ENCODE measurements at places on chromosomes 7 and 10.

DNA sequence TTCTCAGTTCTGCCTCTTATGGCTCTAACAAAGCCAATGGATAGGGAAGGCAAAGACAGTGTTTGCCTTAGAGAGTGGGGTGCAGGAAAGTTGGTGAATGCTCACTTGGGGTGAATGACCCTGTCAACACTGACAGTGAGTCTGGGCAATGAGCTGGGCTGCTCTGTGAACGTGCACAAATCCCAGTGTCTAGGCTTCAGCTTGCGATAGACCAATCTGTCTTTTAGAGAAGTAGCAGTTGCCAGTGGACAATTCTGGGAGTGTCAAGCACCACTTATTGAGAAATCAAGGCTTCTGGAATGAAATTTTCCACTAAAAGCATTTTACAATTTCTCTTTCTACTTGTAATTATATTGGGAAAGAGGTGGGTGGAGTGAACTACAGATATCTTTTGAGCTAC lies 141.4 kb downstream of the HERPUD2 start:
- DNase-seq: no peak

DNA sequence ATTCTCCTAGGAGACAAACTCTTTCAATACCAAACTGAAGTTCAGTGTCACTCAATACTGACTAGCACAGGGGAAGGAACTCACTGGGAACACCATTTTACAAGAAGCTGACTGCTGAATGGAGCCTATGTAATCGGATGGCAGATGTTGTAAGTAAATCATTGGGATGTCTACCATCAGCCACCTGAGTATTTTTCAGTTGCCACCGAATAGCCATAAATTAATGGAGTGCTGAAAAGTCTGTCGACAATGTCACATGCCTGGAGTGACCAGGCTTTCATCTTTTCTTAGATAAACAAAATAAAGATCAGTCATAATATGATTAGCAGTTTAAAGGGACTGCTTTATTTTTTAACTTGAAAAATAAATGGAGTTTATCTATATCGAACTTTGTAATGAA lies 145.9 kb upstream of the SEMA3E start:
- DNase-seq: no peak

- no peak for DNase-seq
Observed at GRCh38 chr10:131082201-131082850, 229.2 kb downstream of the TCERG1L start.

GRCh38 chr7:36086571-36086970 lies 66.5 kb upstream of the EEPD1 start:
- DNase-seq: no peak

DNA sequence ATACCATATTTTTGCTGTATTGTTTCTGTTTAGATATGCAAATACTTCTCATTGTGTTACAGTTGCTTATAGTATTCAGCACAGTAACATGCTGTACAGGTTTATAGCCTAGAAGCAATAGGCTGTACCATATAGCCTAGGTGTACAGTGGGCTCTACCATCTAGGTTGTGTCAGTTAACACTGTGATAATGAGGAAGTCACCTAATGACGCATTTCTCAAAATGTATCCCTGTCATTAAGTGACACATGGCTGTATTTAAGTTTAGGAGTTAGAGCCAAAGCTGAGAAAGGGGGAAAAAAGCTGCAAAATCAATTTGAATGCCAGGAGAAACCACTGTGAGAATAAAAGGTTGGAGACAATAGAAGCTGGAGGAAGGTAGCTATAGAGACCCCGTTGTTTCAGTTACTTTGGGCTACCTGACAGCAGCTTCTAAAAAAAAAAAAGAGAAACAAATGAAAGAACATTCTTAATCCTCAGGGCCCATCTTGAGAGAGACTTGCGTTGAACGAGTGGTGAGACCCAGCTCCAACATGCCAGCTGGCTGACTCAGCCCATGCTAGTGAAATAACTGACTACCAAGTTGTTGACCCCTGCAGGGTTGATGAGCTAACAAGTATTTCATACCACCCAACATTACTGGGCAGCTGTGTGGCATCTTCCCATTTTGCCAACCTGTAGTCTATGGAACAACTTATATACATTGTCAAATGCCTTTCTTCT lies 8.7 kb downstream of the STARD3NL start:
- no peak for DNase-seq

DNA sequence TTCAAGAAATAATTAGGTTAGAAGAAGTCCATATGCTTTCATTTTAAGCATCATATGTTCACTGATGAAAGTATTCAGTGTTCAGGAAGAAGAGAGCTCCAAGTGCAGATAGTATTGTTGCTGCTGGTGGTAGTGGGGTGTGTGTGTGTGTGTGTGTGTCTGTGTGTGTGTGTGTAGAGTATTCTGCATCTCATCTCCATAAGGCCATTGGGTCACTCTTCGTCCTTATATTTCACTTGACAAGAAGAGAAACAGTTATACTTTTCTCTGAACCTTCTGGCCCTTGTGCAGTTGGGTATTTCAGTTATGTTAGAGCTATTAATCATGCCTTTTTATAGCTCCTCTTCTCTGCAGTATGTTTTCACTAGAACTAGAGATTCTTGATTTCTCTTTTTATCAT lies 26.2 kb downstream of the ADAM22 start:
- DNase-seq: no peak

GRCh38 chr7:64875658-64876406 lies 27.2 kb upstream of the ZNF273 start:
- DNase-seq: no peak

DNA sequence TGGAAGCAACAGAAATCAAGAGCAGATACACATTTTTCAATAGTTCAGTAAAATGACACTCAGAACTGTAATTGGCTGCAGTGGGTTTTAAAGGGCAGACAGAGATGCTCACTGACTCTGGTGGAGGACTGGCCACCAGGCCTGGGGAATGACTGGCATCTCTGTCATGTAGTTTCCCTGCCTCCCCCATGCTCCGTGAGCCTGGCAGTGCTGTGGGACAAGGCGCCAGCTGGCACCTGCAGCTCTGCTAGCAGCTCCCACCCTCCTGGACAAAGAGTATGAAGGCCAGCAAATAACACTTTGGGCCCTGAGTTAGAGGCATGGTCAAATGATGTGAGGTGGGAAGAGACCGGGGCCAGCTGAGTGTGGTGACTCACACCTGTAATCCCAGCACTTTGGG lies 15.0 kb downstream of the TSPAN33 start:
- no peak for DNase-seq

DNA sequence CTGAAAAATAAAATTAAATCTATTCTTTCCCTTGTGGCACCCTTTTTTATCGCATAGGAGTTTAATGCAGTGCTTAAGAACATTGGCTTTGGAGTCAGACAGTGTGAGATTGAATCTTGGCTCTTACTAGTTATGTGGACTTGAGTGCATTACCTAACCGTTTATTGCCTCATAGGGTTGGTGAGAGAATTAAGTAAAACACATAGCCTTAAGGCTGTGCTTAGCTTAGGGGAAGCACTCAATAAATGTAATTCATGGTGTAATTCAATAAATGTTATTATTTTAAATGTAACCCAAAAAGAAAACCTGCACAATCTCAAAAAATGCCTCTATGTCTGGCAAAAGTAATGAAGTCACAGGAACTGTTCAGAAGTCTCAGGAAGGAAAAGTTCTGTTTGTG lies 2.7 kb downstream of the STK17A start:
- DNase-seq: no peak

- no peak for DNase-seq
Observed at GRCh38 chr10:133128126-133129070, 31.6 kb upstream of the KNDC1 start.

DNA sequence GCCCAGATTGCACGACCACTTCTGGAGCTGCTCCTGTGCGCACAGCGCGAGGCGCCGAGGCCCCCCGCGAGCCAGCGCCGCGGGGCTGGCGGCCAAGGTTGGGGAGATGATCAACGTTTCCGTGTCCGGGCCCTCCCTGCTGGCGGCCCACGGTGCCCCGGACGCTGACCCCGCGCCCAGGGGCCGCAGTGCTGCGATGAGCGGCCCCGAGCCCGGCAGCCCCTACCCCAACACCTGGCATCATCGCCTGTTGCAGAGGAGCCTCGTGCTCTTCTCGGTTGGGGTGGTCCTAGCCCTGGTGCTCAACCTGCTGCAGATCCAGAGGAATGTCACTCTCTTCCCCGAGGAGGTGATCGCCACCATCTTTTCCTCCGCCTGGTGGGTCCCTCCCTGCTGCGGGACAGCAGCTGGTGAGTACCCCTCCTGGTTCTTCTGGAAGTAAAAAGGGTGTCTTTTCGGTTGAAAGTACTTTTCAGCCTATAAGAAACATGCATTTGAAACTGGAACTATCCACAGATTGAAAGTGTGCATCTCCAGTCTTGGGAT lies 683 bp downstream of the INSIG1 start:
- no peak for DNase-seq

DNA sequence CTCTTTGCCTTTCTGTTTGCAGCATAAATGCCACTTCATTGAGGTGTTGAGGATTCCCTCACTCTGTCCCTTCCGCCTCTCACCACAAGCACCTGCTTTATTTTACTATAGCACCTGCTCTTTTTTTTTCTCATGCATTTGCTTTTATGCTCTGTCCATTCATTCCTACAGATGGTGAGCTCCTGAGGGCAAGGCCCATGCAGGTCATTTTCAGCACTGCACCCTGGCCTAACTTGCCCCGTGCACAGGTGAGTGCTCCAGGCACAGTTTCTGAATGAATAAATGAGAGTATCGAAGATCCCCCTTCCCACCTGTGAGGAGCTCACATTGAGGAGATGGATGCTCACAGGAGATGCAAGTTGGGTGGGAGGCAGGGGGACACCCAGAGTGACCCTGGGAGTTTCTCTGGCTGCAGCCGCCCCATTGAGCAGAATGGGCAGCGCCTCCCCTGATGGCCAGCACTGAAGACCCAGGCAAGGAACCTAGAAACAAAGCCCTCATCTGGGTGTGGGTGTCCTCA lies 1.2 kb upstream of the AKR1E2 start:
- DNase-seq: no peak

DNA sequence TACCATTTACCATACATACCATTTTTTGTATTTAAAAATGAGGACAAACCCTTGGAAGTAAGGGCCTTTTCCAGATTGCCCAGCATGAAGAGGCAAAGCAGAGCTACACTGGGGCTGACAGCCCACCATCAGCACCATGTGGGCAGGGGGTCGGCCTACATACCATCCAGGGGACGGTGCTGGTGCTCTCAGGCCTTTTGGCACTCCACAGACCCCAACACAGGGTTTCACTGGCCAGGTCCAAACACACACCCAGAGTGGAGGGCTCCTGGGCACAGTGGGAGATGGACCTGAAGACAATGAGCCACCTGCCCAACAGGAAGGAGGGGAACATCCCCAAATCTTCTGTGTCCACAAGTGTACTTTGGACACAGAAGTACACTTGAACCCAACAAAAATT lies 69.2 kb upstream of the CAMK2B start:
- DNase-seq: no peak

- DNase-seq: no peak
Observed at GRCh38 chr7:46123-46829, 146.1 kb upstream of the FAM20C start.

Data from activated naive CD4-positive, alpha-beta T cell (primary cell).